ENCODE measurements at places on chromosomes 13 and 19.

GRCh38 chr19:12647490-12648071 is 19.0 kb downstream of the MAN2B1 start:
- peak; percentile 92 for DNase-seq

DNA sequence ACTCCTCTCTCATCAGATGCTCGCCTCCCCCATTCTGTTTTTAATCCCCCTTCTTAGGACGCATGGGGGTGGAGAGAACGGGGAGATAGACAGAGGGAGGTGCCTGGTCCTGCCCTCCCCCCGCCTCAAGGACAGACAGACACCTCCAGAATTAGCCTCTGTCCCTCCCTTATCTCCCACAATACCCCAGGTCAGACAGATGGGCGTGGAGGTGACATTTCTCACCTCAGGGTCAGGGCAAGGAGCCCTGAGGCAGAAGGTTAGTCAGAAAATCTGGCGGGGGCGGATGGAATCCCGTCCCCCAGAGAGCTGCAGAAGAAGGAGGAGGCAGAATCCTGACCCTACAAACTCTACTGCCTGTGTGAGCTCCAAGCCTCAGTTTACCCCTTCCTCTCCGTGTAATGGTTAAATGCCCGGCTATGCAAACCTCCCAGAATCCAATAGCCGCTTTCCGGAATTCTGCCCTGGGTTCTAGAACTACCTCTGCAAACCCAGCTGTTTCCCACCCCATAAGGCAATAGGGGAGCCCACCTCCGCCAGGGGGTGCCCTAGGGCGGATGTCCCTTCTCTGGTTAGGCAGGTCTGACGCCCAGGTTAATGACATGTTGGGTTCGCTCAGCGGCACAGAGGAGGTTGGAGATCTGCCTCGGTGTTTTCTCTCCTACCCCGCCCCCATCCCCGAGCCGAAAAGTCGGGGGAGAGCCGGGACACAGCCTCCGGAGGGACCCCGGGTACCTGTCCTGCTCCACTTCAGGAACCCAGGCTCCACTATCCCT is 900 bp downstream of the PPP1R13L start:
- DNase-seq: peak; percentile 78

DNA sequence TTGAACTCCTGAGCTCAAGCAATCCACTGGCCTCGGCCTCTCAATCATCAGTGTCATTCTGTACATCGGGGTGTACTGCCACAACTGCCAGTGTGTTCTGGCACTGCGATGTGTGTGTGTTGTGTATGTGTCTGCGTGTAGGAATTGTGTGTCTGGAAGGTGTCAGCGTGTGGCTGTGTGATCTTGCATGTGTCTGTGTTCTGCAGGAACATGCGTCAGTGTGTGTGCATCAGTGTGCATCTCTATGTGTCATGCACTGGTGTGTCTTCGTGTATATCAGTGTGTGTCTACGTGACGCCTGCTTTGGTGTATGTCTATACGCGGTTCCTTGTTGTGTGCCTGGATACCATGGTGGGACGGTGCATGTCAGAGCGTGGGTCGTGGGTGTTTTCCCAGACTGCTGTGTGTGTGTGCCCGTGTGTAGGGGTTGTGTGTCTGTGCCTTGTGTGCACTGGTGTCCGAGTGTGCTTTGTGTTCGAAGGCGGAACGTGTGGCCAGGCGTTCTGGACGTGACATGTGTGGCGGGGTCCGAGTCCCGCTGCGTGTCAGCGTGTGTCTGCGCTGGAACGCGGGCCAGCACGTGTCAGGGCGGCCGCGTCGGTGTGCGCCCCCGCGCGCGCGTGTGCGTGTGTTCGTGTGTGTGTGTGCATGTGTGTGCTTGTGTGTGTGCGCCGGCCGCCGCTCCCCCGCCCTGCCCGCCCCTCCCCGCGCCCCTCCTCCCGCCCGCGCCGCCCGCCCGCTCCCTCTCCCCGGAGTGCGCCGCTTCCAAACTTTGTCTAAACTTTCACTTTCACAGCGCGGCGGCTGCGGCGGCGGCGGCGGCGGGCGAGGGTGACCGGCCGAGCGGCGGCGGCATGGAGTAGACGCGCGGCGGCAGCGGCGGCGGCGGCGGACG is at the start of gene NFIX:
Gene NFIX (plus strand): TSS at position 775 of the 895 bp plus-strand sequence. CDS start 363 bp downstream, outside the sequence.
- peak; percentile 81 for DNase-seq

GRCh38 chr13:23320926-23321534 is 112.5 kb downstream of the SACS start:
- no peak for DNase-seq

GRCh38 chr13:52128714-52129700 is at the start of gene NEK5:
Gene NEK5 (minus strand): TSS chr13:52129073. CDS start chr13:52127482, 1,591 bp downstream.
- DNase-seq: peak; percentile 95

Data from iPS-NIHi11 (cell line).